AG04449 (cell line): ENCODE measurements at places on chromosomes 16 and 17.

- DNase-seq, result no peak
These were observed 1.3 kb upstream of the SCN4A start for GRCh38 chr17:63973930-63974593.

DNA sequence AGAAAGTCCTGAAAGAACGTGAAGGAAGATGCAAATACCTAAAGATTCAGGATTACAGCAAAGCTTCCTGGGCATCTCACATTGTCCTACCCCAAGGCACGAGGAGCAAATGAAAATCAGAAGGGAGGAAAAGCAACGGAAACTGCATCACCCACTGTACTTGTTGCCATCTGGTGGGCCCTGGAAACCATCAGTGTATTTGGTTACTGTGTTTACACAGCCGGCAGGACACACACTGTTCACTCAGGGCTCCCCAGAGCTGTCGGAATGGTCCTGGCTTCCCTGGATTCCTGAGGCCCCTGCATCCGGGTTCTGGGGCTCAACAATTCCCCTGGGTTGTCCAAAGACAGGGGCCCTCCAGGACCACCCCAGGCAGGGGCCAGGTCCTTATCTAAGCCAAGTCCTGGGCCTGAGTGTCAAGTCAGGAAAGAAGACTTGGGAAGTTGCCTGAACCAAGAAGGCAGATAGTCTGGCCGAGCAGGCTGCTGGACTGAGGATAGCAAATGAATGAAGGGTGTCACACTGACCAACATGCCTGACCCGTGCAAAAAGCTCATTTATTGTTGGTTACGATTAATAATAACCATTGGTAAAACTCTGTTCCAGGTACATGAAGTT, 52.8 kb downstream of the SOX9 start:
- no peak for DNase-seq

DNA sequence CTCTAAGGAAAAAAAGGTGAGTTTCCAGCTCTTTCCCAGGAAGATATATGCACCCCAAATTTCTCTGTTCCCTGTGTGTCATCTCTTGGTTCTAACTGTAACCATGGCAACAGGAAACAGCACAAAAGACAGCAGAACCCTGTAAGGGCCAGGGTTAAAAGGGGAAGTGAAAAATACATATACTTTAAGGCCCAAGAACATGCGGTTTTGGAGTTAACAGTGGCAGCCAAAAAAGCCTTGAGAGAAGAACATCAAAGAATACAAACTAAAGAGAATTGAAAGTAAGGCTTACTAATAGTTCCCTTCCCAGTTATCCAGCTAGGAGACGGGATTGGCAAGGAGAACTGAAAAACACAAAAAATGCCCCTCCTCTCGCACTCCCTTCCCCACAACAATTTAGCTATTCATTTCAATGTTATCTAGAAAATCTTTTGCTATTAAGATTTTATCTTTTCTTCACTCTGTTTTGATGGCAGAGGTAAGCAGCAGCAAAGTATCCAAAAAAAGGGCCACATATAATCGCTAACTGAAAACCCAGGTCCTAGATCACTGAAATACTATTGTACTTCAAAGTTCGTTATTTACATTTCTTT, 1.5 kb downstream of the SPOP start:
- no peak for DNase-seq

DNA sequence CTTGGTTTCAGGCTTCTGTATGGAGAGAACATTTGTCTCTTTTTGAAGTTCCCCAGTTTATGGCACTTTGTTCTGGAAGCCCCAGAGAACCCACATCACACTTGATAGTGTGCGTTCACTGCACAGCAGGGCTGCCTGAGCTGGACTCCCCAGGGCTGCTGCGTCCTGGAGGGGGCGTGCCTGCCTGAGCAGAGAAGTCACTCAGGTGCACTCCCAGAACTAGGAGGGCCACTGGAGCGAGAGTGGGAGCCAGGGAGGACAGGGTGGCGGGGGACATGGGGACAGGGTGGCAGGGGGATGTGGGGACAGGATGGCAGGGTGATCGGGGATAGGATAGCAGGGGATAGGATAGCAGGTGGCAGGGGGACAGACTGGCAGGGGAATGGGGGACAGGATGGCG, 43.9 kb upstream of the ZNF469 start:
- DNase-seq, result no peak

GRCh38 chr16:87926246-87927194, 9.8 kb downstream of the CA5A start:
- DNase-seq, result no peak

- DNase-seq, result no peak
These were observed 65.9 kb downstream of the TANGO6 start for GRCh38 chr16:68909099-68909733.

- DNase-seq, result no peak
These were observed 39.7 kb upstream of the MEAK7 start for GRCh38 chr16:84544031-84544773.

DNA sequence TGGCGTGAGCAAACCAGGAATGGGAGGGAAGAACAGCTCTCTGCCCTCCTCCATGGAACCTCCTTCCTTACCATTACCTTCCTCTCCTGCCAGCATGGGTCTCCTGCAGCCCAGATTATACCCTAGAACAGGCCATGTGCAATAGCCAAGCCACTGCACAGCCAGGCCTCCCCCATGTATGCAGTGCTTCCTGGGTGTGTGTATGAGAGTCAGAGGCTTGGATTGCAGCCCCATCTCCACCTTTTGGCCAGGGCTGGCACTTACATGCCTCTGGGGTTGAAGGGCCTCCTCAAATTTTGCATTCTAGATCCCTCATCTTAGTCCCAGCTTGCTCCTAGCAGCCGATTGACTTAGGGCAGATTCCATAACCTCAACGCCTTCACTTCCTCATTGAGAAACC, 133.7 kb downstream of the GSG1L start:
- no peak for DNase-seq

- no peak for DNase-seq
These were observed 296.6 kb downstream of the WWOX start for GRCh38 chr16:78396046-78396445.

DNA sequence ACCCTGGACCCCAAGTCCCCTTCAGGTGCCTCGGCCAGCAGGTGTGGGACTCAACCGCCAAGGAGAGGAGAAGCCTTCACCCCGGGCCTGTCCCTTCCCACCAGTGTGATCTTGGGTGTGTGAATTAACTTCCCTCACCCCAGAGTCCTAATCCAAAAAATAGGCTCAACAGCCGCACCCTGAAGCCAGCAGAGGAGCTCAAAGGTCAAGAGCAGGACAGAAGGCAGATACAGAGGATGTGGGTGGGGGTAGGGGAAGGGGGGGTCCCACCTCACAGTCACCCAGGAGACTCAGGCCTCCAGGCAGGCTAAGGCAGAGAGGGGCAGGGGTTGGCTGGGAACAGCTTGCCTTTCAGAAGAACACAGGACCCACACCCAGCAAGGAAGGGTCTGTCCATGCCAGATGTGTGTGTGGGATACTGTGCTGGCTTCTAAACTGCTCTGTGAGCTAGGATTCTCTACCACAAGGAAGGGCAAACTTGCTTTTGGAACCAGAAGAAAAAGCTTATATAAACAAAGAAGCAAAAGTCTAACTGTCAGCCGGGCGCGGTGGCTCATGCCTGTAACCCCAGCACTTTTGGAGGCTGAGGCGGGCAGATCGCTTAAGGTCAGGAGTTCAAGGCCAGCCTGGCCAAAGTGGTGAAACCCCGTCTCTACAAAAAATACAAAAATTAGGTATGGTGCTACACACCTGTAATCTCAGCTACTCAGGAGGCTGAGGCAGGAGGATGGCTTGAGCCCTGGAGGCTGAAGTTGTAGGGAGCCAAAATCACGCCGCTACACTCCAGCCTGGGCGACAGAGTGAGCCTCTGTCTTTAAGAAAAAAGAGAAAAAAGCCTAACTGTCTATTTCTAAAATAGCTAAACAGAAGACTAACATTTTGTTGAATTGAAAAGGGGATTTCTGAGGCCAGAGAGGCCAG, 4.6 kb downstream of the PIEZO1 start:
- DNase-seq, result no peak

- DNase-seq, result no peak
These were observed 99.1 kb upstream of the CIBAR2 start for GRCh38 chr16:85211271-85211801.

GRCh38 chr16:1530349-1530882, 3.0 kb upstream of the TMEM204 start:
- DNase-seq, result no peak

DNA sequence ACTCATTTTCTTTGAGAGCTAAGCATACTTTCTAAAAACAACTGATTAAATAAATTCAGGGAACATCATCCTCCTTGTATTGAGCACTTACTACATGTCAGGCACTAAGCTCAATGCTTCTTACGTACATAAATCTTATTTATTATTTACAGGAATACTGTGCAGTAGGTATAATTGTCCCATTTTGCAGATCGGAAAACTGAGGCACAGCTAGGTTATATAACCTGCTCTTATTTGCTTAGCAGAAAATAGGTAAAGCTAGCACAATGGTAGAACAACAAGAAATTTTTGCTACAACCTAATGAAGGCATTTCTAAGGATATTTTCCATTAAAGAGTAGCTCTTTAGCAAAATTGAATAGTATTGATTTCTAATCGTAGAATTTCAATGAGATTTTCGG, 168.7 kb upstream of the KCNJ16 start:
- DNase-seq, result no peak

- DNase-seq, result no peak
These were observed 66.7 kb upstream of the DHX40 start for GRCh38 chr17:59498530-59499307.

- DNase-seq, result no peak
These were observed at the start of gene KREMEN2 for GRCh38 chr16:2963723-2964474. TSS of gene KREMEN2 (plus strand) at chr16:2964275. CDS start at chr16:2964521, 246 bp downstream.

GRCh38 chr17:32769846-32770245, 107.1 kb downstream of the MYO1D start:
- DNase-seq, result no peak
